T-helper 9 cell (primary cell): ENCODE measurements at places on chromosomes 5 and 9.

- no peak for DNase-seq
Observed at GRCh38 chr5:113266913-113267227, 167.9 kb downstream of the TSSK1B start.

DNA sequence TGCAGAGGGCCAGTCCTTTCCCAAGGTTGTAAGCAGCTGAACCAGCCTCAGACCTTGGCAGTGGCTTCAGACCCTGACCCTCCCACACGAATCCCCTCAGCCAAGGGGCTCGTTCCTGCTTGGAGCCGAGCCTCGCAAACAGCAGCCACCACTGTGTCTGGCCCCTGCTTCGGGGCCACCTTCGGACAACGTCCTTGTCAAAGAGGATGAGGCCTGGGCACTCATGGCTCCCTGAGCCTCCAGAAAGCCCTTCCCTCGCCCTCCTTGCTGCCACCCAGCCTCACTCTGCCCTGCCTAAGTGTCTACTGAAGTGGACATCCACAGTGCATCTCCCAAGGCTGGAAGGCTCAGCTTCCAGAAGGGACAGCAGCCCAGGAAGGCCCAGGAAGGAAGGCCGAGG, 161.7 kb downstream of the OLFM1 start:
- DNase-seq: no peak

GRCh38 chr5:82335806-82336205, 57.7 kb upstream of the RPS23 start:
- DNase-seq: no peak

DNA sequence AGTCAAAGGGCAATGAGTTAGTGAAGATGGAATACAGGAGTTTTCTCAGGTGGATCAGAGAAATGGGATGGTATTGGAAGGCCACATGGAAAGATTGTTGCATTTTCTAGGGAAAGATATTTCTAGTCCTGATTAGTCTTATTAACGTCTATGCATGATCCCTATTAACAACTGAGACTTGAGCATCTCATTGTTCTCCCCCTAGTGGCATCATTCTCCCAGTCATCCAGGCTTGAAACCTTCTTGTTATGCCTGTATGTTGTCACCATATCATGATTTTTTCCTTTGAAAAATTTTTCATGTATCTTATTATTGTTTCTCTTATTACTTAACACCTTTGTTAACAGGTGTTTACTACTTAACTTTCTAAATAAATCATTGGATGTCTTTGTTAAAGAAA, 34.4 kb downstream of the KIF2A start:
- DNase-seq: no peak

GRCh38 chr5:171481571-171482433, 62.4 kb downstream of the FGF18 start:
- no peak for DNase-seq

DNA sequence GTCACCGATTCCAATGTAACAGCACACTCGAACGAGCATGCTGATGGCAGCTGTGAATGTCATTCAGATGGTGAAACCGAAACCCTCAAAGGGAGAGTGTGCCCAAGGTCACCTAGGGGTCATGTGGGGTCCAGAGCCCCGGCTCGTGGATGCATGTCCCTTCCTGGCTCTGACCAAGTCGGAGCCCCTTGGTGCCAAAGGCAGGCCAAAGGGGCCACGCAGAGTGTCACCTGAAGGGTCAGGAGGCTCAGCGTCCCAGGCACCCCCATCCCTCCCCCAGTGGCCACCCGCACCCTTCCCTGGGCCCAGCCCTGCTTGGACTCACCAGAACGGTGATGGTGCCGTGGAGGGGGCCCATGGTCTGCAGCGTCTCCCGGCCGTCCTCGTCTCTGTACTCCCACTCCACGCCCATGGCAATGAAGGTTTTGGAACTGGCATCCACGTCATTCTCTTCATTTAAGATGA, 69.5 kb downstream of the ZNF354C start:
- no peak for DNase-seq

GRCh38 chr9:18776836-18777820, 255.9 kb downstream of the SAXO1 start:
- DNase-seq: no peak

- no peak for DNase-seq
Observed at GRCh38 chr5:42399702-42400101, 23.5 kb upstream of the GHR start.

DNA sequence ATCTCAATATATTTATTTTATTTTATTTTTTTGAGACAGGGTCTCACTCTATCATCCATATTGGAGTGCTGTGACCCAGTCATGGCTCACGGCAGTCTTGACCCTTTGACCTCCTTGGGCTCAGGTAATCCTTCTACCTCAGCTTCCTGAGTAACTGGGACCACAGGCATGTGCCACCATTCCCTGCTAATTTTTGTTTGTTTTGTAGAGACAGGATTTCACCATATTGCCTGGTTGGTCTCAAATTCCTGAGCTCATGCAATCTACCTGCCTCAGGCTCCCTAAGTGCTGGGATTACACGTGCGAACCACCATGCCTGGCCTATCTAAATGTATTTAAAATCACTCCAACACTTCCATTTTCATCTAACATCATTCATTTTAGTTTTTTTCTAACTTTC, 190.5 kb upstream of the CHD1 start:
- no peak for DNase-seq

DNA sequence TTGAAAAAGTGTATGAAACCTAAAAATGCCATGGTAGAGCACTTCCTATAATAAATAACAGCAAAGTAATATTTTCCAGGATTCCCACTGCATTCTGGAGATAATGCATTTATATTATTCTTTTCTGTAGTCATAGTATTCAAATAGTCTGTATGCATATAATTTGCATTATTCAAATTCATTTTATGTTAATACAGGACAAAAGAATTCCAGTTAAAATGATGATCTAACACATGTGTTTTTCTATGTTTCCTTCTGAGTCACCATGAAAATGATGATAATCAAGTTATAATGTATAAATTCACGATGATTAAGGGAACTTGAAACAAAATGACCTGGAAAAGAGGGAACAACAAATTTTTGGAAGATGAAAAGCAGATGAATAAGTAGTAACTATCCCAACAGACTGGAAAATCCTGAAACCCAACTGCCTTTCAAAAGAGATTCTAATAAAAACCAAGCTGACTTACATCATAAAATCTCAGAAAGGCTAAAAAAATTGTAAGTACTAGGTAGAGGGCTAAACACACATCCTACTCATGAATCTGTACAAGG, 358.6 kb upstream of the PAPPA start:
- DNase-seq: no peak

GRCh38 chr5:103270581-103270980, 12.0 kb downstream of the MACIR start:
- no peak for DNase-seq

GRCh38 chr9:13160051-13160450, 119.4 kb downstream of the MPDZ start:
- no peak for DNase-seq
